Cardiac fibroblast (primary cell): ENCODE measurements at places on chromosomes 2 and 18.

GRCh38 chr18:75207310-75208154 is 1.4 kb downstream of the PTGR3 start:
- DNase-seq, result peak; percentile 50

DNA sequence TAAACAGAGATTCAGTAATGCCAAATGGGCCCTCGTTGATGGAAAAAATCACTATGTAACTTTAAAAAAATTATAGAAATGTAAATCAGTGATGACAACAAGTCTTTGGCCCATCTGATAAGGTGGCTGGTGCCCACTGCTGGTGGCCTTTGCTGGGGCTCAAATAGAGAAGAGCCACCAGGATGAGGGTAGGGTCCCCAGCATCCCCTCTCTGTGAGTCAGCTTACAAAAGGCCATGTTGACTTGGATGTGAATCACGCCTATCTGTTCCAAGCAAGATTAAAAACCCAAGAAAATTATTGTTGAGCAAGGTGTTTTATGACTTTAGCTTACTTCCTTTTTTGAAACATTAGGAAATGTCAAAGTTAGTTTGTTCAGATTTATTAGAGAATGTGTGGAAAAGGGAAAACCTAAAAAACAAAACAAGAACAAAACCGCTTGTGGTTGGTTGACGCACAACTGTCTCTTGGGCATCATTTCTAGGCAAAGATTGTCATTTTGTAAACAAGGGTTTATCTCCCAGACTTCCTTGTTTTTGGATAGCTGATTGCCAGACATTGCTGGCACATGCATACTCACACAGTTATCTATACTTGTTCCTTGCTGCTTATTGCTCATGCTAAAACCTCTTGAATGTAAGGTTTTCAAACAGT is 53.7 kb upstream of the ZNF396 start:
- DNase-seq, result peak; percentile 70

DNA sequence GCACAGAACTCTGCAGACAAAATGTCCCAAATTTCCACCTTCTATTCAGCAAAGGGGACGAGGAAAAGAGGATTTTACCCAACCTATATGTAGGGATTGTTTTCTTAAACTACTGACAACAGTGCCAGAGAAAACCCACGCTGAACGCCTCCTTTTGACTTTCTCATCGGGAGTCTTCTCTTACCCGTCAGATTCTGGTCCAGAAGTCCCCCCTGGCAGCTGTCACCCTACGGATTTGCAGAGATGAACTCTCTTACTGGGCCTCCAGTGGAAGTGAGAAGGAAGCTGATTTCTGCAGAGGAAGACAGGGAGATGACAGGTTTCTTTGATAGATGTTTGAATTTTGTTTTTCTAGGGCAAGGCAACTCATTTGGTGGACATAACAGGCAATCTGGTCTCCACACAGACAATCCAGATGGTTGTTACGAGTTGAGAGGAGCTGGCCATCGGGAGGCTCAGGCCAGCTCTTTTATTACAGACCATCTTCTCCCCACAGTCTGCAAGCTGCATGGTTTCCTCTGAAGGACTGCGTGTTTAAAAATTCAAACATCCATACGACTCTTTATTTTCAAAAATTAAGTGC is 804.3 kb downstream of the RNF144A start:
- no peak for DNase-seq

DNA sequence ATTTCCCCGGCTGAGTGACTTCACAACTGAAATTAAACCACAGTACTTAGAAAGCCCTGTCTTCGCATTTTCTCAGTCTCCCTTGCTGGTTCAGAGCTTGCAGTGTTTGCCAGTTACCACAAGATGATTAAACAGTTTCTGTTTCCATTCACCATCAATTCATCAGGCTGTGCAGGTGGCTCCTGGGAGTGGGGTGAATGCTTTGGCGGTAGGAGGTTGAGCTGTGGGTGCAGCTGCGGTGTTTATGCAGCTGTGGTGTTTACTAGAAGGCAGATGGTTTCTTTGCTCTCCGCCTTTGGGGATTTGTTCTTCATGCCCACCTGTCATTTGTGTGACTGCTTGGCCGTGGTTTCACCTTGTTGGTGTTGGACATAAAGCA is 16.1 kb downstream of the ACOXL start:
- no peak for DNase-seq

- no peak for DNase-seq
Observed at GRCh38 chr18:9097349-9097748, 5.2 kb upstream of the NDUFV2 start.

DNA sequence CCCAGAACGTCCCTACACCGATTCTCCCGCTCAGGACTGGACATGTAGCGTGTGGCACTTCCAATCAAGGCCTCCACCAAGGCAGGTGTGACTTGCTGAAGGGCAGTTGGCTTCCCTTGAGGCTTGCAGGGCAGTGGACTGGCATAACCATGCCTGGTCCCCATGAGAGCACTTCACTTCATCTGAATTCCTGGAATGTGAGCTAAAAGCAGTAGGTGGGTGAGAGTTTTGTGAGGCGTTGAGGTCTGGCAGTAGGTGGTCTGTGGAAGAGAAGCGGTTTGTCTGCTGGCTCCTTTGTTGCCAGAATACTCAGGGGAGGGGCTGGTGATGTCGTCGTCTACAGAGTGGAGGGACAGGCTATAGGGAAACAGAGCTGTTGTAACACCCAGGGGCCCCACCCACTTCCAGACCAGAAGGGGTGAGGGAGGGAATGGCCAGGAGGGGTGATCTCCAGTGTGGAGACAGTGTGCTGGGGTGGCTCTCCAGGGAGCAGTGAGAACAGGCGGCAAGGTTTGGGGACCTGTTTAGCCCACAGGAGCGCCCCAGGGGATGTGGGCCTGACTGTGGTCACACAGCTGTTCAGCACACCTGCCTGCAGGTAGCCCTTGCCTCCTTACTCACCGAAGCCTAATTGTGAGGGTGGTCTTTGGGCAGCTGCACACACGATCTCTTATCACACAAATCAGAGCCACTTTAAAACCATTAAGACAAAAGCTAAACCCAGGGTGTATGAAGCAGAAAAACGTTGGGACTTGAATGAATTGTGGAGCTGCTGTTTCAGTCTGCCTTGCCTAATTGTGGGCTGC is 21.5 kb upstream of the ALKAL2 start:
- no peak for DNase-seq

GRCh38 chr2:112812318-112813267 is 24.0 kb downstream of the IL1B start:
- DNase-seq, result peak; percentile 62

DNA sequence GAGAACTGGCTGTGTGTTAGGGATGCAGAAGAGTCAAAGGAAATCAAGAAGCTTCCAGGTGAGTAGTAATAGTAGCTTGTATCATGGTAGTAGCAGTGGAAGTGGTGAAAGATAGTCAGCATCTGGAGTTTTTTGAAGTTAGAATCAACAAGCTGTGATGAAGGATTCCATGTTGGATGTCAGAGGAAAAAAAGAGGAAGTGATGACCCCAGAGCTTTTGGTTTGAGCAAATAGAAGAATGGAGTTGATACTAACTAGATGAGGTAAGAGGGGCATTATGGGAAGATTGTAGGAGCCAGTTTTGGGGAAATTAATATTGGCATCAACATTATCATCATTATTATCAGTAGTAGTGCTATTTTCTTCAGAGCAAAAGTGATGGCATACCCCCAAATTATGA is 542.2 kb downstream of the XIRP2 start:
- DNase-seq, result no peak

- DNase-seq, result no peak
Observed at GRCh38 chr2:225456619-225457260, 57.2 kb downstream of the NYAP2 start.

- peak; percentile 89 for DNase-seq
Observed at GRCh38 chr2:200786826-200787225, 24.9 kb upstream of the BZW1 start.
